ENCODE measurements at places on chromosomes 6 and 20.

DNA sequence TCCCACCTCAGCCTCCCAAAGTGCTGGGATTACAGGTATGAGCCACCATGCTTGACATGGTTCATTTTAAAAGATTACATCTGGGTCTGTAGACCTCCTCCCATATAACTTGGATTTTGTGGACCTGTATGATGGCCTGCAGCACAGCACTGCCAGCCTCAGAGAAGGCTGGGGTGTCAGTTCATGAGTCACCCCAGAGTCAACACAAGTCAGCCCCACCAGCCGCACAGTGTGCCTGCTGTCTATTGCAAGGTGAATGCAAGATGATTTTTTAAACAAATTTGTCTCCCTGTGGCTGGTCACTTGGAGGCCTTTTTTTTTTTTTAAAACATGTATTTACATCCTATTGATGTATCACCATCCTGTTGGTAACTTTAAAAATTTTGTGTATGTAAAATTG lies 76.7 kb downstream of the RREB1 start:
- no peak overlapping the region for H3K4me3 ChIP-seq
- peaks cover 93% of the 10 kb centered on the region for H3K36me3 ChIP-seq

GRCh38 chr20:43388268-43389002 lies 69.3 kb upstream of the SRSF6 start:
- H3K4me3 ChIP-seq = no peak overlapping the region
- H3K4me1 ChIP-seq = no peaks in the 10 kb centered on the region
- no peaks in the 10 kb centered on the region for H3K36me3 ChIP-seq
- H3K27me3 ChIP-seq = peaks cover 36% of the 10 kb centered on the region
- DNase-seq = no peak
- H3K27ac ChIP-seq = no peak overlapping the region

DNA sequence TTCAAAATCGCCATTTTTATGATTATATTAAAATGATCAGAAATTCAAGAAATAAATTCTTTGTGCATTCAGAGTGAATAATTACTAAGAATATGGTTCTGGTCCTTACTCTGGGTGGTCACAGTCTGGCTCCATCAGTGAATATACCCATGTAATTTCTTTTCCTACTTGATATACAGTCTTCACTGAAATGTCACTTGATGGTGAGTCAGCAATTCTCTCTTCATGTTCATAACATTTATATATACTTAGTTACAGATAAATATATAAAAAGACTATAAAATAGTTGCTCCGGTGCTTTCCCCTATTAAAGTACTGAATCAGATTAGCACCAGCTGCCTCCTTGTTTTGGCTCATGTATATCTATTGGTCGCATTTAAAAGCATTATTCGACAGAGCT lies 56.4 kb upstream of the MTRF1L start:
- H3K36me3 ChIP-seq = no peaks in the 10 kb centered on the region
- peaks cover 25% of the 10 kb centered on the region for H3K27me3 ChIP-seq
- no peak for DNase-seq
- no peak overlapping the region for H3K4me3 ChIP-seq
- no peaks in the 10 kb centered on the region for H3K4me1 ChIP-seq
- no peak overlapping the region for H3K27ac ChIP-seq

DNA sequence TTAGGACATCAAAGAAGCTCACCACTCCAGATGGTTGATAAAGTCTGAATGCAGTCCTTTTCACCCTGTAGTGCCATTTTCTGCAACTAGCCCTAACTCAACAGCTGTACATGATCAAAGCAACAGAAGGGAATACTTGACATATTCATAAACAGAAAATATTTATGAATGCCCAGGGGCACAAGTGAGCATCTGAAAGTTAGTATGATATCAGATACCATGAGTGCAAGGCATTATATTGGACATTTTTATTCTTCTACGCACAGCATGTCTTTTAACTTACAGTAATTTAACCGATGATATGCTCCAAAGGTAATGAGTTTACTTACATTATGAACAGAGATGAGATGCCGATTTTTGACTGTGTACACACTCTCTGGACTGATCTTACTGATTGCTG lies 142.0 kb downstream of the MCHR2 start:
- H3K4me1 ChIP-seq = no peaks in the 10 kb centered on the region
- no peak for DNase-seq
- H3K27me3 ChIP-seq = peaks cover 48% of the 10 kb centered on the region
- no peaks in the 10 kb centered on the region for H3K36me3 ChIP-seq
- H3K4me3 ChIP-seq = no peak overlapping the region

- H3K36me3 ChIP-seq = no peaks in the 10 kb centered on the region
- DNase-seq = no peak
- H3K4me1 ChIP-seq = no peaks in the 10 kb centered on the region
- H3K27ac ChIP-seq = no peak overlapping the region
Observed at GRCh38 chr20:19706463-19706862, 51.6 kb upstream of the RIN2 start.

GRCh38 chr6:109073344-109074132 lies 21.1 kb downstream of the SESN1 start:
- DNase-seq = no peak
- H3K27ac ChIP-seq = no peak overlapping the region
